H9 (cell line): ENCODE measurements at places on chromosomes 6 and 20. TPM values are rescaled to one million over a fixed set of nuclear protein-coding genes. Genes with fewer than 3 reads are reported as not detected.
A peak's percentile ranks its signal among the peaks of the same experiment; 100 is the strongest.

SIRPD gene
- total RNA-seq = not detected in 2 replicates

DNA sequence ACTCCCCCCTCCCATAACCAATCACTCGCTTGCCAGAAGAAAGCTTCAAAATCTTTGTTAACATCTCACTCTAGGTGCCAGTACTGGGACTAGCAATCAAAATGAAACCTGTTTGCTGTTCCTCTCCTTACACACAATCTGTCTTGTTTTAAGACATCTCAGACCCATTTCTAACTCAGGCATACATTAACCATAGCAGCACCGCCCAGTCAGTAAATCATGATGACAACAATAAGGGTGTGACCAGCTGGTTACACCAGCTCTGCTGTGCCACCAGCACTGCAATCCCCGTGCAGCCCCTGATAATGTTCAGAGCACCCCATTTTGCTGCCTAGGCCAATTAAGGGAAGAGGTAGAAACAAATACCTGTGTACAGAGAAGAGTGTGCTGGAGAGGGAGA is 185.2 kb upstream of the TAB2 start:
- no peak for DNase-seq

- DNase-seq = no peak
Observed at GRCh38 chr20:1893721-1894470, 1.3 kb upstream of the SIRPA start.

DNA sequence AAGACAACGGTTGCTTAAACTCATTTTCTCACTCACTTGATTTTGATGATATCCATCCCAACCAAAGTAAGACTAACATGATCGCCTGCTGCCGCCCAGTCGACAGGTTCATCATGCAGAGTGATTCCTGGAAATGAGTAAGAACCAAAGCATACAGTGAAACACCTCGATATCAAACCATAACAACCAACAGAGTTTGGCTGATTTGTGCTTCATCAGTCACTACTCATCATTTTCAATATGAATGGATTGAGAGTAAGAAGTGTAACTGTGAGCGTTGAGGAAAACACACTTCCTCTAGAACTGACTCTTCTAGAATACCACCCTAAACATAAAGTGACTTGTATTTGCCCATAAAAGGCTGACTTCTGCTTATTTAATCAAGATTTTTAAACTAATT is 29.2 kb upstream of the ALDH8A1 start:
- DNase-seq = no peak

DNA sequence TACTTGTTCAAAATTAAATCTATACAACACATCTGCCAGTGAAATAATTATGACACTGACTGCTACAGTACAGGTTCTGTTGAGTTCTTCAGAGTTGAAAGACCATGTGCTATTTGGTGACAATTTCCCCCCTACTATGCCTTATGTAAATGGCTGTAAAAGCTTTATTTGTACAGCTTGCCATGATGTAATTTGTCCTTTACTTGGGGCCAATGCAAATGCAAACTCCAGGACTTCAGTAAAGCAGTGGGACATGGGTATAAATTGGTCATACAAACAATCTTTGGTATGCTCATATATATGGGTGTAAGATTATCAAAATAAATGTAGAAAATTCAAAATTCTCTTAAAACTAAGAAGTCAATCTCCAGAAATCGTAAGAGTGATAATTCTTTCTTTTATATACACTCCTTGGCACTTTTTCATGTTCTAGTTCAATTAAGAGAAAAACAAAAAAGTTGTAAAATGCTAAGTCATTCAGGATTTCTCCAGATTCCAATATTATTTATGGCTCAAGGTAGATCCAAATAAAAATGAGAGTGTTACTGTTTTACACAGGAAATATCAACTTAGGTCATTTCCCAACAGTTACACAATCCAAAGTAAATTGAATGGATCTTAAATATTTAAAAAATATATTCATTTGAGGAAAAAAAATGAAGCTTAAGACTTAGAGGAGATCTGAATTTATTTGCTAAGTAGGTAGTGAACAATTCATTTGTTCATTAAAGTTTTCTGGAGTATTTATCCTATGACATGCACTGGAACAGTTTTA is 1310.5 kb upstream of the CITED2 start:
- no peak for DNase-seq

GRCh38 chr6:139931747-139932146 is 557.3 kb upstream of the CITED2 start:
- no peak for DNase-seq

- no peak for DNase-seq
Observed at GRCh38 chr20:32626859-32627636, 41.9 kb upstream of the NOL4L start.

- DNase-seq = no peak
Observed at GRCh38 chr20:61882716-61883615, 182.7 kb downstream of the TAF4 start.

DNA sequence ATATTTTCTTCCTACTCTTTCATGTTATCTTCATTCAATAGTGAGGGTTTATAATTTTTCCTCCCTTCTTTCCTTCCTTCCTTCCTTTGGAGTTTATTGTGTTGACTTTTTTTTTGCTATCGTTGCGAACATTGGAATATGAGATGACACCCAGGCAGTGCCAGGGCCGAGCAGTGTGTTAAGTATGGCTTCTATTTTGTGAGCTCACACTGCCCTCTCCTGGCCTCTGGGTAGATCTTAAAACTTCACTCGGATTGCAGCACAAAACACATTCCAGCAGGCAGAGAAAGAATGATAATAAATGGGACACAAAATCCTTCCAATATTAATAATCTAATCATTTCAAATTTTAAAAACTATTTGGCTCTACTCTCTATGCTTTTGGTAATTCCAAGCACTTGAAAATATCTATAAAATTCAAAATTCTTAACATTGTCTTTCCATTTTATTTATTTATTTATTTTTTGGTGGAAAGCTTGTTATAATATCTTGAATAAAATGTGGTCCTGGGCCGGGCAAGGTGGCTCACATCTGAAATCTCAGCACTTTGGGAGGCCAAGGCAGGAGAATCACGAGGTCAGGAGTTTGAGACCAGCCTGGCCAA is 147.4 kb upstream of the OLIG3 start:
- DNase-seq = peak; percentile 63

TSPO2 gene
- total RNA-seq = not detected in 2 replicates

TAP1 gene
- 12.1 and 12.7 TPM in 2 replicates for total RNA-seq

HLA-DRA gene
- 2.8 and 3.1 TPM in 2 replicates for total RNA-seq

DNA sequence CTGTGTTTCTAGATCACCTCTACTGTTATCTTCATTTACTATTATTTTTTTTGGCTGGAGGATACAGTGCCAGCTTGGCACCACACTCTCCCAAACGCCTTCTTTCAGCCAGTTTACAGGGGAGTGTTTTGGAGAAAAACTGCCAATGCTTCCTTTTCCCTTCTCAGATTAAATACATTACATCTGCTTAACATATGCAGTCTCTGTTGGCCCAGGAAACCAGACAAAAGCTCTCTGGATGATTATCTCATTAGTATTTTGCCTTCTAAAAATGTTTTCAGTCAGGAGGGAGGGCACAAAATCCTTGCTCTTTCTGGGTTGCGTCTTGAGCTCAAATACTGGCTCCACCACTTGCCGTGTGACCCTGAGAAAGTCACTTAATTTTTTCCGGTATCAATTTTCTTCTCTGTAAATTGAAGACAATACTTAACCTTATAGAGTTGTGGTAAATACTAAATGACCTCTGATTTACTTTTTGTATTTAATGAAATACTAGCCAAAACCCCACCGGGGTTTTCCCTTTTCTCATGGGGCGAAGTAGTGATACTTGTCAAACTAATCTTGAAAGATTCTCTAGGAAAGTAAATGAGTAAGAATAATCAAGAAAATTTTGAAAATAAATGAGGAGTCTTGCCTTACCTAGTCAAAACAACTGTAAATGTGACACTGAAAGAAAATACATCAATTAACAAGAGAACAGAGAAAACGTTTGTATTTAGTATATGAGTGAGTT is 146.2 kb downstream of the MMS22L start:
- no peak for DNase-seq

DNA sequence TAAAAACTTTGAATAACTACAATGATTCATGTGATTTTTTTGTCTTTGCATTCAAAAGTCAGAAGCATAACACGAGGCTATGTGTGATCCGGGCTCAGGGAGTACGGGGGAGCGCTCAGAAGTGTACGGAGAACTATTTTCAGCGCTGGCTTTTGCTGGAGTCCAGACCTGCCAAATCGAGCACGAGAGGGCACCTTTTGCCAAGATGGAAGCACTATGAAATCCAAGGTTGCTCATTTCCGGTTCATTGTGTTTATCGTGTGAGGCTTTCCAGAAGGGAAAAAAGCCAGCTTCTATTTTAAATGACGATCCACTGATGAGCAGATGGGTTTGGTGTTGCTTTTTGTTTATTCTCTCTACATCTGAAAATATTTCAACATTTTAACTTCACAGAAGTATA is 11.3 kb downstream of the RAMACL start:
- DNase-seq = no peak

FAM162B gene
- total RNA-seq = 2.1 and 2.3 TPM in 2 replicates

DNA sequence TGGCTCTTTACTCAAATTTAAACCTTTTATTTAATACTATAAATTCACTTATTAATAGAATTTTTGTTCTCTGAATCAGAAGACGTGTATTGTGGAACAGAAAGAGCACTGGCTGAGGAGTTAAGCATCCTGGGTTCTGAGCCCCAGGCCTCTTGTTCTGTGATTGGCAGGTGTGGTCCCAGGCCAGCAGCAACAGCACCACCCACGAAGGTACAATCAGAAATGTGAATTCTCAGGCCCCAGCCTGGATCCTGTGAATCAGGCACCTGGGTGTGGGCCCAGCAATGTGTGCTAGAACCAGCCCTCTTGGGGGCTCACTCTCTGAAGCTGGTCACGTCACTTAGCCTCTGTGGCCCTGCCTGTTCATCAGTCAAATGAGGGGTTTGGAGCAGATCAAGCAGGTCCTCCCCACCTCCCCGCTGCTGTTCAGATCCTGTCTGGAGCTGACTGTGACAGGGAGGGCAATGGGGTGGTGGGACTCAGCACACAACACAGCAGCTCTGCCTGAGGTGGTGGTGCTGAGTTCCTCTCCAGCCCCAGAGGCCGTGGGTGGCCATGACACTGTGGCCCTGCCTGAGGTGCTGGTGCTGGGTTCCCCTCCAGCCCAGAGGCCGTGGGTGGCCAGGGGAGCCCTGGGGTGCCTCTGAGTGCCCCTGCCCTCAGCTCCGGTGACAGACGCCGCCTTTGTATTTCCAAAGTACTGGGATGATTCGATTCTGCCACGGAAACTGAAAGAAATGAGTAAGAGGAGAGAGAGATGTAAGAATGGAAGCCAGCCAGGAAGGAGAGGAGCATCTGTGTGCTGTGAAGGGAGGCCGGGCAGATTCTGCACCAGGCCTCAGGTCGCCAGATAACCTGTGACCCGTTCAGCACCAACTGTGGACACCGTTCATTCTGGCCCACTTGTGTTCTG is 41.6 kb upstream of the FRMD1 start:
- peak; percentile 21 for DNase-seq

DNA sequence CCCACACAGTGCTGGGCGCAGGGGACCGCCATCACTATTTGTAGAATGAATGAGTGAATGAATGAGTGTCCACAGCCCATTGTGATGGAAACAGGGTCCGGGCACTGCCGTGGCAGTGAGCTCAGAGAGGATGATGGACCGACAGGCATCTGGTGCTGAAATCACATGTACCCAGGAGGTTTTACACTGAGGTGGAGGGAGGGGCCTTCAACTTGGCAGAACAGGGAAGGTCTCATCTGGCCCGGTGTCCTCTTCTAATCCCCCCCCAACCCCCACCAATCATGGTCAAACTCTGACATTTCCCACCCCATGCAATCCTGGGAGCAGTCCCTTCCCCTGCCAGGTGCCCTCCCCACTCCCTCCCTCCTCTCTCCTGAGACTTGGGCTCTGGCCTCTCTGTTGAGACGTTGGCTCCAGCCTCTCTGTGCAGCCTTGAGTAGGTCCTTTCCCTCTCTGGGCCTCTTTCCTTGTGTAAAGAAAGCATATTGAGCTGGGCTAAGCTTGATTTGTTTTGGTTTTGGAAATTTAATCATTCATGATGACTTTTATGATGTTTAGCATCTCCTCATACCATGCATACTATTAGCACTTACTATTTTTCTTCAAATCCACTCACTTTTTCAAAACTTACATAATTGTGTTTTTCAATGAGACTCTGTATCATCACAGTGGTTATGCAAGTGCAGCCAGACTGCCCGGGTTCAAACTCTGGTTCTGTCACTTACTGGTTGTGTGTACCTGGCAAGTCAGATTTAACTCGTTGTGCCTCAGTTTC is 10.8 kb downstream of the KIAA1755 start:
- no peak for DNase-seq

- DNase-seq = no peak
Observed at GRCh38 chr20:7629880-7630279, 310.4 kb downstream of the HAO1 start.

DNA sequence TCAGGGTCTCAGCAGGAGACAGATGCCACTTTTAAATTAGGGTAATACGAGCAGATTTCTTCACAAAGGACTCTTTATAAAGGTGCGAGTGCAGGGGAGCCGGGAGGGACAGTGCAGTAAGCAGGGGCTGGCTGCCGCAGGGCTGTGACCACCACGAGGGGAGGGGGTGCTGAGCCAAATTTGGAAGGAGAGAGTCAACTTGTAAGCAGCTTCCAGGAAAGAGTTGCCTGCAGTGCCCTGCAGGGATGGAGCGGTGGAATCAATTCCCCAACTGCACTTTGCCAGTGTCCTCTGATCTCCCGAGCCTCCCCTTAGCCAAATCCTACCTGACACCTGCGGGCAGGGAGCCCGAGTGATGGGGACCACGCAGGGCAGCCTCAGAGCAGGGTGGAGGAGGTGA is 13.9 kb upstream of the CCDC167 start:
- DNase-seq = no peak

GRCh38 chr6:2204272-2204671 is 41.1 kb downstream of the GMDS start:
- DNase-seq = no peak

DNA sequence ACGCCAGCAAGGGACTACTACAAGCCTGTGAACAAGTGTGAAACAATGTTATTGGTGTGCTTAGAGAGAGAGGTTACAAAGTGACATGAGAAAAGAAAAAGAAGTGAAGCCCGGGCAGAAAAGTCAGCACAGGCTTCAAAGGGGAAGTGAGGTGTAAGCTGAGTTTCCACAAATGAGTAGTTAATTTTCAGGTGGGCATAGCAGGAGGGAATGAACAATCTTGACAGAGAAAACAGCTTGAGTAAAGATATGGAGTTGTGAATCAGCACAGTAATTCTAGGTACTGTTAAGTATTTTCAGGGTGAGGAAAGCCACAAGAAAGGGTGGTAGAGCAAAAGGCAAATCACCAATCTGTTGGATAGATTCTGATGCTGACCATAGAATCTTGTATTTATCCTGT is 4.3 kb downstream of the KCNQ5 start:
- DNase-seq = no peak
